Heart left ventricle (tissue), 16 donors: ENCODE measurements at places on chromosomes 7 and 10. TPM values are rescaled to one million over a fixed set of nuclear protein-coding genes. Genes with fewer than 3 reads are reported as not detected.

FAM107B gene
- 1.9 TPM for total RNA-seq

GPR37 gene
- total RNA-seq: not detected

OIT3 gene
- total RNA-seq: 0.53 TPM

DNA sequence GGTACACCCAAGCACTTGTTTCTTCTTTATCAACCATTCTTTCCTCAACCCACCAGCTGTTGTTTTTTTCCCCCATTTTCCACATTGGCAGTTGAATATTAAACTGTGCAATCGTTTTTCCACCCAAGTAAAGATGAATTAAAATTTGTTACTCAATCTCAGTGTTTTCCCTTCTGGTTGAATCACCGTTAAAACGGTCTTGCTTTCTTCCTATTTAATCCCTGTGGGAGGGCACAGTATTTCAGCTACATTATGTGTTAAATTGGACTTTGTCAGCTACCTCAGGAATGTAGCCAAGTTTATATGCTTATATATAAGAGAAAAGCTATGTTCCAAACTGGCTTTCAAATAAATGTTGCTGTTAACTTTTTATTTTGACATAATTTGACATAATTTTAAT lies 19.9 kb downstream of the SLC35G1 start:
- DNase-seq: no peak

DNA sequence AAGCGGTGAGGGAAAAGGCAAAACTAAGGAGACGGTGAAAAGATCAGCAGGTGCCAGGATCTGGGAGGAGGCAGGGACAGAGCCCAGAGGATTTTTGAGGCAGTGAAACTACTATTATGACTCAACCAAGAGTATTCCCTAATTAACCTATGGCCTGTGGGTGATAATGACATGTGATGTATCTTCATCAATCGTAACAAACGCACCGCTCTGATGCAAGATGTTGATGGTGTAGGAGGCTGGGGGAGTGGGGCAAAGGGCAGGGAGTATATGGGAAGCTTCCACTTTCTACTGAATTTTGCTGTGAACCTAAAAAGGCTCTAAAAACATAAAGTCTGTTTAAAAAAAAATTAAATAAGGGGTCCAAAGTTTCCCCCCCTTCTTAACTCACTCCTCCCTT lies 25.5 kb upstream of the EZH2 start:
- no peak for DNase-seq

- no peak for DNase-seq
Measured at GRCh38 chr7:120703585-120704240, 154.2 kb downstream of the TSPAN12 start.

- DNase-seq: no peak
Measured at GRCh38 chr10:14438057-14438456, 107.3 kb upstream of the FRMD4A start.

DNA sequence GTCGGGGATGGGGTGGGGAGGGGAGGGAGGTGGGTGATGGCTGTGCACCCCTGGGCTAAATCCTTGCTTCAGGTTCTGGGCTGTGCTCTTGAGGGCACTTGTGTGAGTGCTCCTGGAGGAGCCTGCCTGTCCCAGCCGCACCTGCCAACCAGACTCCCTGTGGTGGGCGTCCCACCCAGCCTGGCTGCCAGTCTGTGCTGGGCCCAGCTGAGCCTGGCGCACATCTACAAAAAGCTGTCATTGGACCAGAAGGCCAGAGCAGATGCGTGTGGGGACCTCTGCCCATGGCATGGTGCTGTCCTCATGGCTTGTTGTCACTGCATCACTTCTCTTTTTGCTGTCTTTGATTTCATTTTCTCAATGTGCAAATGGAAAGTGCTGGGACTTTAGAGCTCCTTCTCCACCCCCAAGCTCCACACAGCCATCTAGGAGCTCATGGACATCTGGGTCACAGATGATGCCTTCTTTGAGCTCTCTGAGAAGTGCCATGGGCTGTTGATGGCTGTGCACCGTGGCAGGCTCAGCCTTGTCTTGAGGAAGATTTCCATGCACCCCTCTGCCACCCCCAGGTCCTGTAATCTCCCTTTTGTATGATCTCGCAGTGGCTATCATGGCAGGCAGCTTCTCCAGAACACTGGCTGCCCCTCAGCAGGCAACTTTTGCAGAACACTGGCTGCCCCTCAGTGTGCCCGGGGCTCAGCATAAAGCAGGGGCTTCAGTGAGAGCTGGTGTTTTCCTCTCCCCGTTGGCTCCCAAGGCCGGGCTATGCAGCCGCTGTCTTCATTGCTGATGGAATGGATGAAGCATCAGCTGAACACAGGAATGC lies 83.9 kb downstream of the ADCY1 start:
- no peak for DNase-seq

DNA sequence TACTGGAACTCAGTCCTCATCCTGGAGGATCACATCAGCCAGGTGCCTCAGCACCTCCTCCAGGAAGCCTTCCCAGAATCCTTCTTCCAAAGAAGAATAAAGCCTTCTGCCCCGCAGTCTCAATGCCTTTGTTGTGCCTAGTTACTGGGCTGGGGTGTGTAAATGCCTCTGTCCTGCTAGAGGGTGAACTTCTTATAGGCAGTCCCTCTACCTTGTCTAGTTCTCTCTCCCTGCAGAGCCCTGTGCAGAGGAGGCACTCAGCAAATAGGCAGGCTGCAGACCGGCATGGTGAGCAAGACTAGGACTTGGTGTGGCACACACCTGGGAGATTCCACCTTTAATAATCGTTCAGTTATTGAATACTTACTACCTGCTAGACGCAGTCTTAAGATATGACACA lies 104.7 kb upstream of the PCBD1 start:
- DNase-seq: no peak

GRCh38 chr7:45160417-45160881 lies 2.9 kb downstream of the RAMP3 start:
- no peak for DNase-seq

- no peak for DNase-seq
Measured at GRCh38 chr10:19499291-19499770, 316.9 kb upstream of the PLXDC2 start.

- no peak for DNase-seq
Measured at GRCh38 chr7:40833888-40834234, 699.1 kb downstream of the SUGCT start.

DNA sequence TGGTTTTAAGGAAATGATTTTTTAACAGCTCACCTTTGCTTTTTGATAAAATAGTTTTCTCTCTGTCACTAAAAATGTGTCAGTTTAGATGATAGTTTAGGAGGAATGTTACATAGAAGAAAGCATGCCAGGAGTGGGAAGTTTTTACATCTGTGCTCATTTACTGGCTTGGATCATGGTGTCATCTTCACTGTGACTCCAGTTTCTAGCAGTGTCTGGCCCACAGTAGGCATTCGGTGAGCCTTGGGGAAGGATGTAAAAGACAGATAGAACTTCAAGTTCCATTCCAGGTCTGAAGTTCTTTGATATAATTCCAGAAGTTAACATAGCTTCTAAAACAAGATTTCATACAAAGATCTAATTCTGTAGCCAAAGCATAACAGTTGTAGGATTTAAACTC lies 259.2 kb downstream of the BICC1 start:
- DNase-seq: no peak
